ENCODE measurements at places on chromosomes 16 and 17.

DNA sequence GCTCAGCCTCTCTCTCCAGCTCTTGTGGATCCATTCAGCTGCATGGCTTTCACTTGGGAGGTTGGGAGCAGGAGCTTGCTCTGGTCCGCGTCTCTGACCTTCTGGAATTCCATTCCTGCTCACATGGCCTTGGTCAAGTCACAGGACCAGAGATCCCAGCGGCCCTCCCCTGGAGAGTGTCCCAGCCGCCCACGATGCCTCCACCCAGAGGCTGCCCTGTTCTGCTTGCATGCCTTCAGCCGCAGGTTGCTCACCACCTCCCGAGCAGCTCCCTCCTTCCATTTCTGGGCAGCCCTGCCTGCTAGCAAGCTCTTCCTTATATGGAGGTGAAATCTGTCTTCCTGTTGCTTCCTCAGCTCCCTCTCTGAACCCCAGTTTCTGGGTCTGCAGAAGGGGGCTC is 32.6 kb downstream of the RAI1 start:
- DNase-seq = peak; percentile 61

- DNase-seq = peak; percentile 57
These were observed 527 bp downstream of the EIF5A start for GRCh38 chr17:7307686-7308624.

DNA sequence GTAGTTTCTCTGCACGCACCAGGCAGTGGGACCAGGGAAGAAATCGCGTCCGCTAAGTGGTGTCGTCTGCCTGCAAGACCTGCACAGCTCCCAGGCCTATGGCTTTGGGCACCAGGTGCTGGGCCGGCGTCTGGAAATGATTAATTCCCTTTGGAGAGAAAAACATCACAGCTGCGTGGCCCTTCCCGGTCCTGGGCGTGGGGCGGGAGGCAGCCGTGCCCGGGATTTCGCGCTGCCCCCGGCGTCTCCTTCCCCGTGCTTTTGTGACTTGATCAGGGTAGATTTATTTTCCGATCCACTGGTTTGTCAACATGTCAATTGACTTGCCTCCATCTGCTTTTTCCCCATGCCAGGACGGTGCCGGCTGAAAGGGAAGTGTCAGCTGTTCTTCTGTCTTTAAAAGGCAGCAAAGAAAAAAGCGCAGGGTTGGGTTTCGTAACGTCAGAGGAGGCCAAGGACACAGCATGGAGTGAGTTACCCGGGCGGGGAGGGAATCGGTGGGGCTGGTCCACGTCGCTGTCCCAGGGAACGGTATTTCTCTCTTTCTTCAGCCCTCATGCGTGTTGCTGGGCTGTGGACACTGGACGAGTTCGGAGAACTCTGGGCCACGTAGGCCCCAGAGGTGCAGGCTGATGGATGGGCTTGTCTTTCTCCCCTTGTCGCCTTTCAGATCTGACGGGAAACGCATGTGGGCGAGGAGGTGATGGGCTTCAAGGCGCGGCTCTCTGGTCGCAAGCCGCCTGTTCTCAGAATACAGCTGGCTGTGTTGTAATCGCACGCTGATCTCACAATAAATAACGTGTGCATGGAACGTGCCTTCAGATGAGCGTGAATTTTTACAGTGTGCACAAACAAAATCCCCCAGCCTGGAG is 188.1 kb upstream of the ZNF469 start:
- DNase-seq = peak; percentile 70

DNA sequence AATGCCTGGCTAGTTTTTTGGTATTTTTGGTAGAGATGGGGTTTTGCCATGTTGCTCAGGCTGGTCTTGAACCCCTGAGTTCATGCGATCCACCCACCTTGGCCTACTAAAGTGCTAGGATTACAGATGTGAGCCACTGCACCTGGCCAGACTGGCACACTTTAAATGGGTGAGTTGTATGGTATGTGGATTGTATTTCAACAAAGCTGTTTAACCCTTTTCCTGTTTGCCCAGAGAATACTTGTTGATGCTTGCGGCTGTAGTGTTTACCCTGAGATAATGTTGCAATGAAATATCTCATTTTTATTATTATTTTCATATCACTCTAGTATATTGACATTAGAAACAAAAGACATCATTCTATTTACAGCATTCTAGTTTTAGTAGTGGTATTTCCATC is 17.1 kb upstream of the TMEM94 start:
- no peak for DNase-seq

DNA sequence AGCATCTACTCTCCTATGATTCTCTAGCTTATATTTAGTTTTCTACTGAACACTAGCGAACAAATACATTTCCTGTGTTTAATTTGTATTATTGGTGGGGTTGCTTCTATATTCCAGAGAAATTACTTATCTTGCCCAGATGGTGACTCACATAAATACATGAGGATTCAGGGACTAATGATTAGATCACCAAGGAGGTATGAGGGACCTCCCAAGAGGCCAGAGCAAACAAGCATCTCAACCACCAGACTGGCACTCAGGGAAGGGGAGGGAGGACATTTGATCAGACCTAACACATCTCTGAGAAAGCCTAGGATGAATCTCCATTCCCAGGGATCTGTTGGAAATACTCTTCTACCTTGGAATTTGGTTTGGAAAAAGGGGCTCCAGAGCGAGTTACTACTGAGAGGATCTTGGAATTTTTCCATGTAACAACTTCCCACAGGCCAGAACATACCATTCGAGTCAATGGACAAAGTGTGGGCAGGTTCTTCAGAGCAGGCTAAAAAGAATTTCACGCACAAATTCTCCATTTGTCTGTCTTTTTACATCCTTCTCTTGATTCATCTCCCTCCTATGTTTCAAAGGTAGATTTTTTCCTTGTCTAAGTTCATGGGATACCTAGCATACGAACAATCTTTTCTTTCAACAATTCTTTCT is 262.6 kb upstream of the MYOCD start:
- peak; percentile 56 for DNase-seq

Data from AG20443 (cell line).